8988T (cell line): ENCODE measurements at places on chromosomes 6 and 20.
A peak's percentile ranks its signal among the peaks of the same experiment; 100 is the strongest.

- DNase-seq: no peak
These were observed 60.8 kb upstream of the CARMIL1 start for GRCh38 chr6:25218346-25218745.

DNA sequence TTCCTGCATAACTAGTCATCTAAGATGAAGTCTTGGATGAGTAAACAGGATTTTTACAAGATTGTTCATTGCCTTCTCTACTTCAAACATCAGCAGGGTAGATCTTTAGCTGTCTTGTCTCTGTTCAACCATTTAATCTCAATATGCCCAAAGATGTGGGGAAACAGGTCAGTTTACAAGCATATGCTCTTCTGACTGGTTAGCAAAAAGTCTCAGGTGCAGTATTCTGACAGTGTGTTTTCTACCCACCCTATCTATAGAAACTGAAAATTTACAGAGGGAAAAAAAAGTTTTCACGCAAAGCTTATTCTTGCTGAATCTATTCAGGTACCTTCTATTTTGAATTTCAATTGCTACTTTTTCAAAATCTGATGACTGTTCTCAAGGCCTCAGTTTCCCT, 29.0 kb downstream of the MAP3K5 start:
- DNase-seq: no peak

DNA sequence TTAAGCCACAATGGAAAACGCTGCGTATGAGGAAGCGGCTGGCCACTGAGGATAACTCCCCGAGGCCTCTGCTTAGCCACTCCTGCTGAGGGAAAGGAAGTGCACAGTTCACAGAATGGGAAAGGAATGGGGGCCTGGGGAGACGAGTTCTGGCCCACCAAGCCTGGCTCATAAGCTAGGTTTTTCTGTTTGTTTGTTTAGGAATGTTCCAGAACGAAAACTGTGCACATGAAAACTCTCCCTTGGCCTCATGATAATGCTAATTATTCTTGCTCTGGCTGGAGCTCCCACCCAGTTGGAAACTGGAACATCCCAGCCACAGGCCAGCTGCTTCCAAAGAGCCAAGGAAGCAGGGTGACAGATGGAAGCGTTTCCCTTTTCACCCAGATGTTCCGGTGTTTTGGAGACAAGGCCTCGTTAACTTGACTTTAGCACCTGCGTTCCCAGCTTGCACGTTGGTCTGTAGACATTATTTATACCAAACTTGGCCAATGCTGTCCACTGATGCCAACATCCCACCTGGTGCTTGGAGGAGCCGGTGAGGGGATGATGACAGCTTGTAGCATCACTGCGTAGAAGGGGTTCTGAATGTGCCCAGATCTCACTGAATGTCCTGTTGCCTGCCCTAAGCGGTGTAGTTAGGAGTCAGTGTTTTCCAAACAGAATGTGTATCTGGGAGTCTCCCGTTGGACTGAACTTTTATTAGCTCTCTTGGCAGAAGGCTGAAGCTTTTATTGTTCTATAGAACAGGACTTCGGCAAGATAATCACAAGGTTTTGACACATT, 34.5 kb downstream of the APCDD1L start:
- no peak for DNase-seq

DNA sequence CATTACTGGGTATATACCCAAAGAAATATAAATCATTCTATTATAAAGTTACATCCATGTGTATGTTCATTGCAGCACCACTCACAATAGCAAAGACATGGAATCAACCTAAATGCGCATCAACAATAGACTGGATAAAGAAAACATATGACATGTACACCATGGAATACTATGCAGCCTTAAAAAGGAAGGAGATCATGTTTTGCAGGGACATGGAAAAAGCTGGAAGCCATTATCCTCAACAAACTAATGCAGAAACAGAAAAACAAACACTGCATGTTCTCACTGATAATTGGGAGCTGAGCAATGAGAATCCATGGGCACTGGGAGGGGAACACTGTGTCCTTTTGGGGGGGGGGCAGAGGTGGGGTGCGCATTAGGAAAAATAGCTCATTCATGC, 50.9 kb upstream of the HLA-G start:
- no peak for DNase-seq

DNA sequence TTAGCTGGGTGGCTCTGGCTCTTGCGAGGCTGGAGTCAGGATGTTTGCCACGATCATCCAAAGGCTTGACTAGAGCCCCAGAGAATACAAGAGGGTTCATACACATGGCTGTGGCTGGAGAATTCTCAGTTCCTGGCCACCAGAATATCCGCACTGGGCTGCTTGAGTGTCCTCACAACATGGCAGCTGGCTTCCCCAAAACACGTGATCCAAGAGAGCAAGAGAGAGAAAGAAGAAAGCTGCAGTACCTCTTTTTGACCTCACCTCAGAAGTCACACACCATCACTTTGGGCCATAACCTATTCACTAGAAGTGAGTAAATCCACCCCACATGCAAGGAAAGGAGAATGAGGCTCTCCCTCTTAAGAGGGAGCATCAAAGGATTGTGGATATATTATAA, 21.5 kb upstream of the BPIFB1 start:
- no peak for DNase-seq

GRCh38 chr6:76072562-76072961, at the start of gene IMPG1:
Gene IMPG1, minus strand, starts transcription at chr6:76072662. Its CDS starts 174 bp downstream, at chr6:76072488.
- DNase-seq: no peak

DNA sequence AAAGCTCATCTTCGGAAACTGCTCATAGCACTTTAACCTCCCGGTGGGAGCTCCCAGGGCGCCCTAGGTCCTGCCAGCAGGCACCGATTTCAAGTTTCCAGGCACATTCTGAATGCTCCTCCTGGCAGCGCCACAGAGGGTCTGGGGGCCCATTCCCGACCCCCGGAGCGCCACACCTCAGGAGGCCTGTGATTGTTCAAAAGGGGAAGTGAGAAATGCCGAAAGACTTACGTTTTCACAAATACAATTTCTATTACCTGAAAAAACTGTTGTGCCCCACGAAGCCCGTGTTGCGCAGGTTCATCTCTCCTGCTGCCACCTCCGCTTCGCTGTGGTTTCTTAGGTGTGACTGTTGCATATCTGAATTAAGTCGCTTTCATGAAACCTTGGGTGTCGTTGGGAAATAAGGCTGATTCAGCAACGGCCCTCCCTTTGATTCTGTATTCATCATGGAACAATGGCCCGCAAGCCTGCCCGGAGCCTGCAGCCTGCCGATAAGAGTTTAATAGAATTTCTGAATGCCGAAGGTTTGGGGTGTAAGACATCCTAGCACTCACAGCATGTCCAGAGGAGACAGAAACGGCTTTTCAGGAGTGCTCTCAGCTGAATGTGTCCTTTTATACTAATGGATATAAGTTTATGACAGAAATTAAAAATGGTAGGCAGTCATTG, 1.9 kb upstream of the MYT1 start:
- DNase-seq: no peak

GRCh38 chr6:138455746-138456400, 43.4 kb downstream of the NHSL1 start:
- no peak for DNase-seq

DNA sequence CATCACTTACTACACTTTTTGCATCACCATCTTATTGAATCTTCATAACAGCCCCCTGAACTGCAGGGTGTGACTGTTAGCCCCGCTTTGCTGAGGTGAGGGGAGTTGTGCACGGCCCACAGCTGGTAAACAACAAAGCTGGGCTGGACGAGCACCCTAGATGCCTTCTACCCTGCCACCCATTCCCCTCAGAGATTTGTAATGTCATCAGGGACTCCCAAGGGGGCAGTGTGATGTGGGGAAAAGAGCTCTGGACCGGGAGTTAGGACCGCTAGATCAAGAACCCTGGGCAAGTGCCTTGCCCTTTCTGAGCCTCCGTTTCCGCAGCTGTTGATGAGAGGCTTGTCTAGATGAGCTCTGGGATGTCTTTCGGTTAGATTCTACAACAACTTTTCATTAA, 20.9 kb downstream of the PKIG start:
- DNase-seq: no peak

GRCh38 chr6:138297761-138298298, 79.5 kb upstream of the PBOV1 start:
- no peak for DNase-seq

- no peak for DNase-seq
These were observed 45.9 kb upstream of the DUSP22 start for GRCh38 chr6:246352-246751.

DNA sequence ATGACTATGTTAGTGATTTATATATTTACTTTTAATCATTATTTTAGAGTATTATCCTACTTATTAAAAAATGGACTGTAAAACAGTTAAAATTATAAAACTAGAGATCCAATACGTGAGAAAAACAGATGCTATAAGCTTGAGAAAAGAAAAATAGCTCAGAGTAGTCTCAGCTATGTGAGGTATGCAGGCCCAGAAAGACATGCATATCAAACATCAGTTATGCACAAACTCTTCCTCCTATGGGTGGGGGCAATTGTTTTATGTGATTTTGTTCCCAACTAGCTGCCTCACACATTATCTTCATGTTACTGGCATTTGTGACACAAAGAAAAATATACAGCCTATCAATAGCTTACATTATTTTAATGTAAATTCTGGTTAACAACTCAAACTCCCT, 28.8 kb downstream of the RARS2 start:
- DNase-seq: no peak

GRCh38 chr6:116133453-116133852, 7.5 kb upstream of the COL10A1 start:
- DNase-seq: no peak

- no peak for DNase-seq
These were observed 69.1 kb downstream of the GRIK2 start for GRCh38 chr6:101462576-101462975.

- no peak for DNase-seq
These were observed 46.5 kb upstream of the TPD52L1 start for GRCh38 chr6:125107048-125107447.

- no peak for DNase-seq
These were observed 62.4 kb downstream of the ARID1B start for GRCh38 chr6:156839591-156840001.

- no peak for DNase-seq
These were observed 50.6 kb upstream of the NELFCD start for GRCh38 chr20:58930496-58930895.

DNA sequence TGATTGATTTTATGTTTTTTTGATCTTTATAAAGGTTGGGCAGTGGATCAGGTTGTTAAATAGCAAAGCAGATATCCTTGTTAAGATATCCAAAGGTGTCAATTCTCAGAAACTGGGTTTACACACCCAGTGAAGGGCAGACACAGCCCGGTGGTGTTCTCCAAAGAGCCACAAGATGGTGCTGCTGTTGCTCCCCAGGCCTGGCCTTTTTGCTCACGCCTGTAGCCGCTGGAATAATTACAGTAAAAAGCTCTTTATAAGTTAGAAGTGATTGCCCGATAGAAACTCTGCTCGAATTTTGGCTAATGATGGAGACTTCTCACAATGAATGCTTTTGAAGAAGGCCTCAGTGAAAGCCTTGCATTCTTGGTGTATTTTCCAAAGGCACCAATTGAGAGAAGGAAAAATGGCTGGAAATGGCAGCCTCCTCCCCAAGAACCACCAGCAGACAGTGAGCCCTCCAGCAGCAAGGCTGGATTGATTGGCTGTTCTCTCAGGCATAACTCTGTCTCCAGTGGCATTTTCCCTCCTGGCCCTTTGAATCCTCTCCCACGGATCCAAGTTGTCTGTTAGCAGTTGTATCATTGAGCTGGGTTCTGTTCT, 120.5 kb upstream of the CHD6 start:
- no peak for DNase-seq

- no peak for DNase-seq
These were observed 49.1 kb downstream of the GCLC start for GRCh38 chr6:53495506-53496499.

DNA sequence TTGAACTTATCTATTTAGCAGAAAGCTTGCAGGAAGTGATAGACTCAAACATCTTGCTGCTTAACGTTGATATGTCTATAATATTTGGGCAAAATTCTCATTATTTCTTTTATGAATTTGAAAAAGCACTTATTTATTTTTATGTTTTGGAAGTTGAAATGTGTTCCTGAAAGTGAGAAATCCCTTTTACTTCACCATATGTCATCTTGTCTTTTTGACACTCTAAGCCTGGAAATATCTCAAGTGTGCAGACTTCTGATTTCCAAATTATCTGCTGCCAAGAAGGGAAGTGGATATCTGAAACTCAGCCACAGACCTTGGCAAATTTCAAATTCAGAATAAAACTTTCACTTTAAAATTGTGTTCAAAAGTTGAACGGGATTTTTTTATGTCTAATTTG, 368.7 kb upstream of the MANEA start:
- DNase-seq: no peak

DNA sequence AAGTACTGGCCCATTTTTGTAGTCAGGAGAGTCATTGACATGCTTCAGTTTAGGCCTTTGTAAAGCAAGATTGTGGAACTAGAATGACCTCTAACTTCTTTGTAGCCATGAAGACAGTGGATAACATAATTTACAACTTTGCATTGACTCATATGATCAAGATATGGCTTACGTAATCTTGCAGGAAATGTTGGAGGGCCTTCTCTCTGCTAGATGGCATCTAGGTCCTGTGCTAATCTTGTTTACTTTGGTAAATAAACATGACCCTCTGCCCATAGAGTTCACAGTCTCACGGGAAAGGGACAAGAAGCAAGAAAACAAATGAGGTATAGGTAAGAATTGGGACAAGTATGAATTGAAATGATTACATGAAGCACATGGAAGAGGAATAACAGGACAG, 355.2 kb upstream of the ARID1B start:
- no peak for DNase-seq

GRCh38 chr20:1809131-1809572, 86.1 kb upstream of the SIRPA start:
- peak; percentile 64 for DNase-seq

GRCh38 chr20:47540443-47541354, 39.0 kb downstream of the NCOA3 start:
- DNase-seq: no peak

DNA sequence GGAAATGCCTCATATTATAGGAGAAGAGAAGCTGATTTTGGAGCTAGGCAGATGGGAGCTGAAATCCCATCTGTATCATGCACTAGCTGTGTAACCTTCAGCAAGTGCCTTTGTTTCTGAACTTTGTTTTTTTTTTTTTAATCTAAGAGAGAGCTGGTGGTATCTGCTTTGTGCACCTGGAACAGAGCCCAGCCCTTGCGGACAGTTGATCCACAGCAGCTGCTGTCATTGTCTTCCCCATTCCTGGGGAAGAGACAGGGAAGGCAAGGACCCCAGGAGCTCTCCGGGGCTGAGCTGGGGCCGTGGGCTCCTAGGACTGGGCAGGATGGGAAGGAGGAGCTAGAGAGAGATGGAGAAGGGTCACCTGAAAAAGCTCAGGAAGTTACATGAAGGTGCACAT, 92.1 kb downstream of the SYNJ2 start:
- DNase-seq: no peak

DNA sequence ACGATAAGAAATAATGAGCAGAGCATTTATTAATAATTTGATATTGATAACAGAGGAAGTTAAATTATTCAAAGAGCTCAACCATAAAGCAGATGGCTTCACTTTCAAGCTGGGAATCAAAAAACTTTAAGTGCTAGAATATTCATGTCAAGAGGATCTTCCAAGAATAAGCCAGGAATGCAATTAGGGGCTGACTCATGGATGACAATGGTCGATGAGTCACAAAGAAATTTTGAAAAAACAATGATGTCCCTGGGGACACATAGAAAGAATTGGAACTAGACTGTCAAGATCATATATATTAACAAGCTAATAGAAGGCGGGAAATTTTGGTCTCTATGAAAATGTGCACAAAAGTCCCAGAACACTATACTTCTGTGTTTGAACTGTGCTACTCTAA, 304.1 kb downstream of the LAMA2 start:
- DNase-seq: no peak
